ENCODE measurements at places on chromosomes 2 and 18.

GRCh38 chr18:34604591-34604990 is 105.5 kb upstream of the DTNA start:
- no peak for DNase-seq

DNA sequence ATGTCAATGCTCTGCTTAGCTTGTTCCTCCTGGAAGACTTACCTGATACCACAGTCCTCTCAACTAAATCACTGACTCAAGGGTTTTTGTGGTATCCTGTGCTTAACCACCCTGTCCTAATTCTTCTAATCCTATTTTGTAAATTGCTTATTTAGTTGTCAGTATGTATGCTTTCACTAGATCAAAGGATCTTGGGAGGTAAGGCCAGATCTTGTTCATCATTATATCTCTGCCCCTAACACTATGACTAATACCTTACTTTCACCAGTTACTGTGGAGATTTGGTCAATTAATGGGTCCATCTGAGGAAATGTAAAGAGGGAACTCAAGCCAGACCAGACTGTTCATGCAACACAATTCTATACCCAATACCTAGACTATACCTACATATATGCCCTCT is 203.2 kb downstream of the GULP1 start:
- DNase-seq: no peak

DNA sequence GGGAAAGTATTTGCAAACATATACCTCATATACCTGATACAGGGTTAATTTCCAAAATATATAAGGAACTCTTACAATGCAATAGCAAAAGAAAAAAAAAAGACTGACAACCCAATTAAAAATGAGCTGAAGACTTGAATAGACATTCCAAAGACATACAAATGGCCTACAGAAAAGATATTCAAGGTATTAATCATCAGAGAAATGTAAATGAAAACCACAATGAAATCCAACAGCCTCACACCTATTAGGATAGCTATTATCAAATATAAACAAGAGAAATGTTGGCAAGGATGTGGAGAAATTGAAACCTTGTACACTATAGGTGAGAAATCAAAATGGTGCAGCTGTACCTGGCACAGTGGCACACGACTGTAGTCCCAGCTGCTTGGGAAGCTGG is 25.7 kb downstream of the NR4A2 start:
- no peak for DNase-seq

- no peak for DNase-seq
These were observed 8.5 kb upstream of the SP140L start for GRCh38 chr2:230318190-230319121.
